ENCODE measurements at places on chromosomes 1 and 21.
A peak's percentile ranks its signal among the peaks of the same experiment; 100 is the strongest.

DNA sequence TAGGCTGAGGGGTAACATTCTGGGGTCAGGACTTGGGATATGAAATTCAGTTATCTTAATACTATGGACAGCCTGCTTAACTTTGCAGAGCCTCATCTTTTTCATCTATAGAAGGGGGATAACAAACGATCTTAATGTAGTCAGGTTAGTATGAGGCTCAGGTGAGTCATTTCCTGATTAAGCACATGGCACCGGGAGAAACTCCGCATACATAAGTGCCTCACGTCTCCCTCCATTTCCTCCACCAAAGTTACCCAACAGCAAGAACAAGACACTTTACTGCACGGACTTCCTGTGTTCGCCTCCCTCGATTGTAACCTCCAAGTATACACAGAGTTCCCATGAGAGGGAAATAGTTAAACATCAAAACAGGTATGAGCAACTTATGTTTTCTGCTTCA lies 112.7 kb upstream of the COA6 start:
- DNase-seq, result peak; percentile 54

- no peak for DNase-seq
Observed at GRCh38 chr1:60880202-60880601, 202.2 kb upstream of the NFIA start.

- no peak for DNase-seq
Observed at GRCh38 chr1:71312545-71312944, 231.7 kb upstream of the ZRANB2 start.

DNA sequence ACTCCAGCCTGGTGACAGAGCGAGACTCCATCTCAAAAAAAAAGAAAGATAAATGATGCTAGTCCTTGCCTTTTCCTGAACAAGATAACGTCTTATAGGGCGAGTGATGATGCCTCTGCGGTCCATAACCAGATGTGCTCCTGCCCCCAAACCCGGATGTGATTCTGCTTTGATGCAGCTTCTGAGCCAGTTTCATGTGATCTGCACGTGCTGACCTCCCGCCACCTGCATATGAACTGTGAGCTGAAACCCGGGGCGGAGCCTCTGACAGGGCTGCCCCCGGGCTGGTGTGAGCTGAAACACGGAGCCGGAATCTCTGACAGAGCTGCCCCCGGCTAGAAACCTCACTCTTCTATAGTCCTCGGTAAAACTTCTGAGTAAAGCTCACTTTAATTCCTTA lies 1.3 kb downstream of the KRTAP12-4 start:
- no peak for DNase-seq

GRCh38 chr1:198001776-198002408 lies 84.7 kb downstream of the LHX9 start:
- DNase-seq, result no peak

DNA sequence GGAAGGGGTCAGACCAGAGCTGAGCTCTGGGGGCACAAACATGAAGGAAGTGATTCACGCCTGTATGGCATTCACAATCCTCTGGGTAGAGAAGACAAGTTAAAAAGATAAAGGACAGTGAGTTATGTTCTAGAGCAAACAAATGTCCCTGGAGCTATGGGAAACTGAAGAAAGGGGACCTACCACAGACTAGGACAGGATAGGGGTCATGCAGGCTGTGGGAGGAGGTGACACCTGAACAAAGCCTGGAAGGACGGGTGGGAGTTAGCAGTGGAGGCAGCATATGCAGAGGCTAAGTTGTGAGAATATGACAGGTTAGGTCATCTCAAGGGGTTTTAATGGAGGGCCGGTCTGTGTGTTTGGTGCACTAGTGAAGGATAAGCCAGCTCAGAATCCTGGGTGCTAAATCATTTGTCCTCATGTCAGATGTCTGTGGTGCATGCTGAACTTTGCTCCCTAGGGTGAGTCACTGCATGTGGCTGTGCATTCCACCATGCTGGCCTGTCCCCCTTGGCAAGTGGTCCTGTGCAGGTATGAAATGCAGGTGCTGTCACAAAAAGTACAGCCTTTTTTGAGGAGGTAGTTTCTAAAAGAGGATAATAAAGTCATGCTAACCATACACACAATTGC lies 28.5 kb downstream of the TNN start:
- DNase-seq, result no peak

DNA sequence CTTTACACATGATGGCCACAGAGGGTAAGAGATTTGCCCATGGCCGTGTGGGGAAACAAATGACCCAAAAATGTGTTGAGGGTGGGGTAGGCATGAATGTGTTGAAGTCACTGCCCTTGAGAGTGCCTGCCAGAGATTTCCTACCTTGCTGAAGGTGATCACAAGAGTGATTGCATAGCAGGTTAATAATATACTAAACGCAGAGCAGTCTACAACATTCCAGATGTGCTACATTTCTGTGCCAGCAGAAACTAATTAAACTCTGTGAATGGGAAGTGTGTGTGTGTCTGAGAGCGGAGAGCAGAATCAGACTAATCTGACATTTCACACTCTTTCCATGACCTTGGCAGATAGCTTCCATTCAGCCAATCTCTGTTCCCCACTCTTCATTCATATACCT lies 93.3 kb upstream of the CD53 start:
- DNase-seq, result no peak

- DNase-seq, result no peak
Observed at GRCh38 chr1:230957580-230957989, 21.1 kb downstream of the TTC13 start.

DNA sequence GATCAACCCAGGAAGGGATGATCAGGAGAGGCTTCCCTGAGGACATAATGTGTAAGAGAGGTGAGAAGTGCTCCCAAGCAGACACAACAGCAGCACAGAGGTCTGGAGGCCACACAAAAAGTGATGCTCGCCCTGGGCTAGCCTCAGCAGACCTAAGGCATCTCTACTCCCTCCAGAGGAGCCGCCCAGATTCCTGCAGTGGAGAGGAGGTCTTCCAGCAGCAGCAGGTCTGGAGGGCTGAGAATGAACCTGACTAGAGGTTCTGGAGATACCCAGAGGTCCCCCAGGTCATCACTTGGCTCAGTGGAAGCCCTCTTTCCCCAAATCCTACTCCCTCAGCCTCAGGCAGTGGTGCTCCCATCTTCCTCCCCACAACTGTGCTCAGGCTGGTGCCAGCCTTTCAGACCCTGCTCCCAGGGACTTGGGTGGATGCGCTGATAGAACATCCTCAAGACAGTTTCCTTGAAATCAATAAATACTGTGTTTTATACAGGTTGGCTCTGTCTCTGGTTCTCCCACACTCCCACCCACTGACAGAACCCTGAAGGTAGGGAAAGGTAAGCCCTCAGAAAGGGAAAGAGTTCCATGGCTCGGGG lies 5.0 kb downstream of the GJB3 start:
- DNase-seq, result no peak

Data from activated CD4-positive, alpha-beta T cell treated with anti-CD3 and anti-CD28 coated beads, Interleukin-2, amount 50 U/mL, for 16 hours (primary cell).